ENCODE measurements at places on chromosomes 5 and 9.

DNA sequence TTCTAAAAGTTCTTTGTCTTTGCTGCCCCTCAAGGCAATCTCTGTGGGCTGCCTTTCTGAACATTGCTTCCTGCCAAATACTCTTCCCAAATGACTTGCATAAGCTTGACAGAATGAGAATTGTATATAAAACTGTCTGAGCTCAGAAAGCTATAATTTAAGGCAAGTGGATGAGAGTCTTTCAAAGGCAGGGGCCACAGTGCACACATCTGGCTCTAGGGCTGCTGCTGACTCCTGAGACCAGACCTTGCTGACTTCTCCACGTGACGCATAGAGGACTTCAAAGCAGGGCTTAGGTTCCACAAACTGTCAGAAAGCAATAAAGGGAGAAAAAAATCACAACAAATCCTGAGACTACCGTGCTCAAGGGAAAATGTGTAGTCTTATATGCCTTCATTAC is 79.4 kb upstream of the DIRAS2 start:
- DNase-seq = no peak

DNA sequence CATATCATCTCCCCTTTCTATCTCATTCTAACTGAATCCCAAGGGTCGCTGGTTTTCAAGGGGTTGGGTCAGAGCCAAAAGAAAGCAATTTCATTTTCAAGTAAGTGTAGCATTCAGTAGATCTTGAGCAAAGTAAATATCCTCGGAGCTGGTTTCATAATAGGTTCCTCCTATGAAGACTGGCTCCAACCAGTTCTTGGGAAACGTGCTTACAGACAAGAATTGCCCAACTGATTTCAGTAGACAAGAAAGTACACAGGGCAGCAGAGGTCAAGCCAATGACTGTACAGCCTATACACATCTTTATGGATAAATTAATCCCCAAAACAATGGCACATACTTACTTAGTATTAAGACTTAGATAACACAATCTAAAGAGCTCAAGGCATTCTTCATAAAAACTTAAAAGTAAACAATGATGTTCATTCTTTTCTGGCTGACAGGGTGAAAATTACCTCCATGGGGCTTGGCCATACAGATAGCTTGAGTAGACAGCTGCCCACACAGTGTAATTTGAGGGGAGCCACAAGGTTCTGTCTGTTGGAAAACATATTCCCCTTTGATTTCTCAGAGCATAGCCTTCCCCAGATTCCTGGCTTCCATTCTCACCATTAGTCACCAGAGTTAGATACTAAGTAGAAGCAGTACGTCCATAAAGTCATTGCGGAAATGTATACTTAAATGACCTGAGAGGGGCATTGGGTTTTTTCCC is 163.9 kb downstream of the ARRDC3 start:
- no peak for DNase-seq

DNA sequence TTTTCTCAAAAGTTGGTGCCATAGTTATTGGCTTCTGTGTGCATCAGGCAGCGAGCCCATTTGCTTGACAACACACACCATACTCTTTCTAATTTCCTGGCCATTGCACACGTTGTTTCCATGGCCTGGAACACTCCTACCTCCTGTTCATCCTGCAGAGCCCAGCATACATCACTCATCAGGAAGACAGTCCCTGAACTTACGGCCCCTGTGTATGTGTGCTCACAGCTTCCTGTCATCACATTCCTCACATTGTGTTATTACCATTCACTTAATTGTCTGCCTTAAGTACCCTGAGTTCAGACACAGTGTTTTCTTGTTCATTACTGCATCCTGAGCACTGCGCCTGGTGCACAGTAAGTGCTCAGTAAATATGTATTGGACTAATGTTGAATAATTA is 355.9 kb downstream of the PRELID2 start:
- no peak for DNase-seq

GRCh38 chr9:84357275-84357674 is 16.7 kb upstream of the SLC28A3 start:
- DNase-seq = no peak

GRCh38 chr5:38837416-38837815 is 8.4 kb upstream of the OSMR start:
- no peak for DNase-seq

GRCh38 chr9:113807173-113808061 is 68.7 kb upstream of the ZNF618 start:
- peak; percentile 26 for DNase-seq

DNA sequence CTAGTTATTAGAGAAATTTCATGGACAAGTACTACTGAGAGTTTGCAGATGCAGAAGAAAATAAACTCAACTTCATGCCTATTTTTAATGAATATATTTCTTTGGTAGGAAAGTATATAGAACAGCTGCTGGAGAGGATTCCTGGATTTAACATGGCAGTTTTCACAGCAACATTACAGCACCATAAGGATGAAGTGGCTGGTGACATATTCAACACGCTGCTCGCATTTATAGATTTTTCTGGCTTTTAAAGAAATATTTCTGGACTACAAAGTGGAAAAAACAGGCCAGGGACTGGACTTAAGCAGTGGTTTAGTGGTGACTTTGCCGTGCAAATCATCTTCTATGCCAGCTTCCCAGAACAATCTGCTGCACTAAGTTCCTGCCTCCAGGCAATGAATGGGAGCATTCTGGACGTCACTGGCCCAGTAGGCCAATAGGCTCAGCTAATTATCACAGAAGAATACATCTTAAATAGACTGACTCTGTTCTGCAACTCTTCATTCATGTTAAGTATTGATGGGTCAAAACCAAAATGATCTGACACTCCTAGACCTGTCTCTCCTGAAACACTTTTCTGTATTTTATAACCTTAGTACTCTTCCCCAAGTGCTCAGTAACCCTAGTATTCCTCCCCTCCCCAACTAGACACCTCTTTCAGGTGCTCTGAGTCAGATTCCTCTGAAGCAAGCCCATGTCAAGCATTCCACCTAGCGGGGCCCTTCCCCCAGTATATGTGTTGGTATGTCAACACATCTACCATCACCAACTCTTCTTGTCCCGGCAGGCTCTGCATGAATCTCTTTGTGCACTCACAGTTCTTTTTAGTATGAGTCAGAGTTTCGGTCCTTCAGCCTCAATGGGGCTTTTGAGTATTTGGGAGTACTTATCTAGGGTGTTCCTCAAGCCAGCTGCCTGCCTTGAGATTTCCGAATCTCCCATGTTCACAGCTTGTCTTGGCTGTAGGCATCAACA is 625.5 kb downstream of the CHSY3 start:
- DNase-seq = no peak

DNA sequence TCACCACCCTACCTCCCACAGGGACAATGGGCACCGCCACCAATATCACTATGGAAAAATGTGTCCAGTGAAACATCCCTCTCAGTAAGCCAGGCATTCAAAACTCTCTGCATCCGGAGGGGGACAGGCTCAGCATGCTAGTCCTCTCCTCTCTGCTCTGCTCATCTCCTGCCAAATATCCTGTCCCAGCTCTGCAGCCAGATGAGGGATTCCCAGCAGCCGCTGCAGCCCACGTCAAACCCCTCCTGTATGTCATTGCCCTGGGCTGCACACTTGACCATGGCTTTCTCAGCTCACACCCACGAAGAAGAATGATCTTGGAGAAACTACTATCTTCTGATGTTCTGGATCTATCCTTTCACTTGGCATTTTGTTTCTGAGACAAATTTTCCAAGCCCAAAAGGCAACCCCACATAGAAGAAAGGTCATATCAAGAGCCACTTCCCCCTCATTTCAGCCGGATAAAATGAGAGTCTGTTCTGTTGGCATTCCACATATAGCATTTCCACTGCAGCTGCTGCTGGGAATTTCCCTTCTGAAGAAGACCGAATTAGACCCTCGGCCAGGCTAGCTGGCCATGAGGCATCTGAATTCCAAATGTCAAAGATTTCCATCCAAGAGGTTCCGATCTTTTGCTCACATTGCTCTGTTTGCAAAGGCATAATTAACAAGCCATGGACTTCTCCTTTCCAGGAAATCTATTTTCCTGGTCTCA is 338.0 kb downstream of the ACTL7B start:
- no peak for DNase-seq

GRCh38 chr5:76620166-76620565 is 3.0 kb downstream of the F2RL2 start:
- DNase-seq = no peak

GRCh38 chr5:18024542-18024941 is 390.3 kb downstream of the TAF11L14 start:
- DNase-seq = no peak
